ENCODE measurements at places on chromosomes 4 and X.

GRCh38 chr4:94803181-94803580 lies 45.4 kb downstream of the BMPR1B start:
- H3K4me3 ChIP-seq: no peak overlapping the region
- no peak for DNase-seq
- no peaks in the 10 kb centered on the region for H3K27me3 ChIP-seq
- no peak overlapping the region for H3K27ac ChIP-seq
- no peaks in the 10 kb centered on the region for H3K4me1 ChIP-seq
- no peaks in the 10 kb centered on the region for H3K36me3 ChIP-seq

DNA sequence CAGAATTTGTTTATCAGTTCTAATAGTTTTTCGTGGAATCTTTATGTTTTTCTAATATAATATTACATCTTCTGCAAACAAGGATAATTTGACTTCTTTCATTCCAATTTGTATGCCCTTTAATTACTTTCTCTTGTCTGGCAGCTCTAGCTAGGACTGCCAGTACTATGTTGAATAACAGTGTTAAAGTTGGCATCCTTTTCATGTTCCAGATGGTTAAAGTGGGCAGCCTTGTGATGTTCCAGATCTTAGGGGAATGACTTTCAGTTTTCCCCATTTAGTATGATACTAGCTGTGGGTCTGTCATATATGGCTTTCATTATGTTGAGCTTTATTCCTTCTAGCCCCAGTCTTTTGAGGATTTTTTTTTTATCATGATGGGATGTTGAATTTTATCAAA lies 220.6 kb upstream of the WDFY3 start:
- no peak for DNase-seq
- no peaks in the 10 kb centered on the region for H3K4me1 ChIP-seq
- H3K27ac ChIP-seq: no peak overlapping the region
- no peak overlapping the region for H3K4me3 ChIP-seq
- no peaks in the 10 kb centered on the region for H3K36me3 ChIP-seq

DNA sequence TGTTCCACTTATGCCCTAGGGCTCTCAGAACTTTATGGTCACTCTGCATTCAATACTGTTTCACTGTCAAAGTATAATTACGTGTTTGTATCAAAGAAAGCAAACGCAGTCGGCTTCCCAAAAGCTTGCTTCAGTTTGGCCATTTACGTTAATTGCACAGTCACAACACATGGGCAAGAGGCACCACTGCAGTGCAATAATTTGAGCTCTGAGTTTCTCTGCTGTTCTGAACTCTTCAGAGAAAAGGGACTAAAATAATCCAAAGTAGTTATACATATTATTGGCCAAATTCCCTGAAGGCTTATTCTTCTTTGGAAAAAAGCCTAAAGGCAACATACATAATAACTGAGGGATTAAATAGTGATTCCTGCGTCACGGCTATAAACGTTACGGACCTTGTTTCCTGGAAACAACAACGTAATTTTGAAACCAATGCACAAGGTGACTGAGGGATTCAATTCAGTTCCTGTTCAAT lies 51.3 kb downstream of the RNF150 start:
- H3K27me3 ChIP-seq: no peaks in the 10 kb centered on the region
- DNase-seq: no peak
- H3K4me3 ChIP-seq: peak overlapping the region; percentile 14

- H3K27ac ChIP-seq: no peak overlapping the region
- H3K36me3 ChIP-seq: no peaks in the 10 kb centered on the region
- DNase-seq: no peak
- no peaks in the 10 kb centered on the region for H3K27me3 ChIP-seq
Observed at GRCh38 chr4:14083150-14083549, 455.6 kb upstream of the BOD1L1 start.

GRCh38 chr4:41652971-41653370 lies 95.6 kb downstream of the PHOX2B start:
- H3K27ac ChIP-seq: no peak overlapping the region
- no peaks in the 10 kb centered on the region for H3K4me1 ChIP-seq
- H3K4me3 ChIP-seq: no peak overlapping the region
- H3K36me3 ChIP-seq: no peaks in the 10 kb centered on the region
- DNase-seq: no peak
- H3K27me3 ChIP-seq: no peaks in the 10 kb centered on the region

GRCh38 chr4:185179488-185179887 lies 24.3 kb downstream of the CFAP97 start:
- no peak overlapping the region for H3K4me3 ChIP-seq
- peaks cover 2% of the 10 kb centered on the region for H3K4me1 ChIP-seq
- H3K36me3 ChIP-seq: no peaks in the 10 kb centered on the region
- H3K27ac ChIP-seq: no peak overlapping the region

- H3K27me3 ChIP-seq: no peaks in the 10 kb centered on the region
- H3K36me3 ChIP-seq: no peaks in the 10 kb centered on the region
- no peak for DNase-seq
- no peak overlapping the region for H3K27ac ChIP-seq
Observed at GRCh38 chrX:38639730-38640129, 78.4 kb downstream of the TSPAN7 start.

GRCh38 chr4:163515198-163515597 lies 20.7 kb downstream of the TMA16 start:
- DNase-seq: no peak
- H3K4me1 ChIP-seq: no peaks in the 10 kb centered on the region
- H3K4me3 ChIP-seq: no peak overlapping the region
- H3K27me3 ChIP-seq: no peaks in the 10 kb centered on the region

- no peak for DNase-seq
- no peaks in the 10 kb centered on the region for H3K36me3 ChIP-seq
- no peaks in the 10 kb centered on the region for H3K27me3 ChIP-seq
- no peak overlapping the region for H3K4me3 ChIP-seq
- no peaks in the 10 kb centered on the region for H3K4me1 ChIP-seq
- no peak overlapping the region for H3K27ac ChIP-seq
Observed at GRCh38 chrX:97766501-97767095, 882.9 kb downstream of the RPA4 start.

DNA sequence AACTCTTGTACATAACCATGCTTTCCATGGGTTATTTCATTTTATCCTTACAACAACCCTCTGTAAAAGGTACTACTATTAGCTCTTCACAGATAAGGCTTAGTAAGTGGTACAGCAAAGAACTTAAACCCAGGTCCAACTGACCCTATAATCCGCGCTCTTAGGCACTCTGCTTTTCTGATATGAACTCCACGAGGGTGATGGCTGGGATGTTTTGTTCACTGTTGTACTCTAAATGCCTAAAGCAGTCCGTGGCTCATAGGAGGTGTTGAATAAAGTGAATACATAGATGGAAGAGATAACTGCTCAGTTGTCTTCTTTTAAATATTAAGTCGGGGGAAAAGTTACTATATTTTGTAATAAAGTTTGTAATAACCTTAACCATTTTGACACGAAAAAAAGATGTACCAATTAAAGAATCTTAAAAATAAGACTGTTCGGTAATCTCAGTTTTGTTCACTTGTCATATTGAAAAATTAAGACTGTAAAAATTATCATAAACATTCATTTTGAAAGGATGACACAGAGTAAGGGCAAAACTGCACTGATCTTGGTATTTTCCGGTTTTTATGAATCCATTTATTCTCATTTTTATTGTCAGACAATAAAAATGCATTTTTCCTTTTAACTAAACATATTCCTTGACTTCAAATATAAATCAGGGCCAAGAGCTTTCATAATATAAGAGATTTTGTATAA lies 166.5 kb downstream of the FBXW7 start:
- DNase-seq: no peak
- H3K27me3 ChIP-seq: no peaks in the 10 kb centered on the region
- no peak overlapping the region for H3K4me3 ChIP-seq
- no peaks in the 10 kb centered on the region for H3K4me1 ChIP-seq

DNA sequence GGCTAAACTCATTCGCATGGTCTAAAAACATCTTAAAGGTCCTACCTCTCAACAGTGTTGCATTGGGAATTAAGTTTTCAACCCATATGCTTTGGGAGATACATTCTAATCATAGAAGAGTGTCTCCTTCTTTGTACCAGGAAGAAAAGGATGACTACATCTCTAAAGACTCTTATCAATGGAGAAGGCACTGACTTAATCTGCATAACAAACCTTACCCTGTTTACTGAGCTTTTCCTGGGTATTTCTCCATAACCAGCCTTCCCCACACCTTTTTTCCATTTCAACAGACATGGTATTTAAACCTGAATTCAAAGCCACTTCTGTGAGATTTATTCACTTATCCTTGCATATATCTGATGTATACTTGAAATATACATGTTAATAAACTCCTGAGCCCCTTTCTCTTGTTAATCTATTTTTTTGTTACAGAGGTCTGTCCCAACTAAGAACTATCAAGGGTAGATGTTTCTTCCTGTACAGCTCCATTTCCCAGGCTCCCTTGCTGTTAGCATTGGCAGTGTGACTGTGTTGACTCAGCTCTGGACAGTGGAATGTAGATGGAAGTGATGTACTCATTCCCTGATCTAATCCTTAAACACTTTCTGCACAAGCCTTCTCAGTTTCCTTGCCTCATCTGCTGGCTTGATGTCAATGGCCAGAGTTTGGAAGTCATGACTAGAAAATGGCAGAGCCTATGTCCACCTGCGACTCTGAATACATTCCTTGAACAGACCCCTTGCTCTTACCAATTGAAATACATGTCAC lies 148.9 kb upstream of the CPEB2 start:
- no peaks in the 10 kb centered on the region for H3K27me3 ChIP-seq
- no peaks in the 10 kb centered on the region for H3K36me3 ChIP-seq
- H3K4me3 ChIP-seq: no peak overlapping the region

GRCh38 chr4:37236165-37236564 lies 8.4 kb upstream of the NWD2 start:
- H3K4me1 ChIP-seq: no peaks in the 10 kb centered on the region
- DNase-seq: no peak
- H3K4me3 ChIP-seq: no peak overlapping the region
- H3K36me3 ChIP-seq: no peaks in the 10 kb centered on the region
- H3K27ac ChIP-seq: no peak overlapping the region
- H3K27me3 ChIP-seq: no peaks in the 10 kb centered on the region

DNA sequence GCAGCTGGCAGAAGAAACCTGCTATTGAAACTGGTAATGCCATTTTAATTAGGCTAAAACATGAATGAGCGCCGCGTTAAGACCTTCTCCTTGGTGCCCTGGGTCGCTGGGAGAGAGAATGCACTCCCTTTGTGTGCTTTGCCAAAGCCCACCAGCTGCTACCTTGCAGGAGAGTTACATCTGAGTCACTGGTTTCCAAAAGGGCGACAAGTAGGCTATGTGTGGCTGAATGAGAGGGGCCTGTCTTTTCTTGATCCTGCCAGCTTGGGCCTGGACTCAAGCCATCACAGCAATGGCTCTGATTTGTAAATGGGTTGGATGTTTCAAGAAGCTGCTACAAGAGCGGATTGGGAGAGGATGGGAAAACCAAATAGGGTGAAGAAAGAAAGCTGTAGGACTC lies 81.5 kb downstream of the NHS start:
- no peak overlapping the region for H3K27ac ChIP-seq
- peaks cover 9% of the 10 kb centered on the region for H3K4me1 ChIP-seq
- no peak for DNase-seq
- no peaks in the 10 kb centered on the region for H3K36me3 ChIP-seq
- H3K4me3 ChIP-seq: no peak overlapping the region

- no peak overlapping the region for H3K4me3 ChIP-seq
- no peaks in the 10 kb centered on the region for H3K27me3 ChIP-seq
- H3K36me3 ChIP-seq: no peaks in the 10 kb centered on the region
- no peaks in the 10 kb centered on the region for H3K4me1 ChIP-seq
- no peak overlapping the region for H3K27ac ChIP-seq
Observed at GRCh38 chrX:78522601-78523000, 136.5 kb downstream of the RTL3 start.

GRCh38 chr4:15194520-15194919 lies 192.2 kb downstream of the CPEB2 start:
- no peak for DNase-seq
- peaks cover 29% of the 10 kb centered on the region for H3K4me1 ChIP-seq
- H3K27me3 ChIP-seq: no peaks in the 10 kb centered on the region
- H3K4me3 ChIP-seq: no peak overlapping the region

DNA sequence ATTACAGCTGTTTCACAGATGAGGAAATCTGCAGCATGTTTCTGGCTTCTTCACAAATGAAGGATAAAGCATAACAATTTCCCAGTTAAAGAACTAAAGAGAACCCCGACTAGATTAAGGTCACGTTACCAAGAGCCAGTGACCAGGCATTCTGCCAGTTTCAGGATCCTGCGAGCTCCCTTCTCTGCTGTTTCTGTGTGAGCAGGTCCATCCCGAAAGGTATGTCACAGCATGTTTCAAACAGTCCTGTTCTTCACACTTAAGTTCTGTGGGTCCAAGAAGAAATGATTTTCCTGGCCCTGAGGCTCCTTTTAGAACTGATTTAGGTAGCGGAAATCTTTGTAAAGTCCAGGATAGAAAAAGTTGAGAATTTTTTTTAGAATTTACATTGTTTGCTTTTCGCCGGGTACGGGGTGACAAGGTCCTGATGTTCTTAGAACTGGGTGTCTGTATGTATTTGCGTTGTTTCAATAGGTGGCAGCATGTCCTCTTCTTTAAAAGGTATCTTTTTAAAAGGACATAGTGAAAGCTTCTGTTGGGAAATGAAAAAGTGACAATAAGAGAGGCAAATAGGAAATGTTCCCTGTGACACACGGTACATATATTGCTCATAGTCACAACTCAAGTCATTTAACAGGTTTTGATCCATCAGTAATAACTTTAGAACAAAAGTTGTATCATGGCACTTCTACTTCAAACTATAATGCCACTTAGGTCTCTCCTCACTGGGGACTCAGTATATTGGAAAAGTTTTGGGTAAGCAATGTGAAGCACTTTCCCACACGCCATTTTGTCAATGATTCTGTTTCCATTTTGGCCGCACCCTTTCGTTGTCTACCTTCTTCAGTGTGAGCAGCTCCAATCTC lies 18.4 kb downstream of the IL21 start:
- no peaks in the 10 kb centered on the region for H3K4me1 ChIP-seq
- H3K27me3 ChIP-seq: no peaks in the 10 kb centered on the region
- H3K27ac ChIP-seq: no peak overlapping the region
- no peaks in the 10 kb centered on the region for H3K36me3 ChIP-seq
- DNase-seq: no peak
- H3K4me3 ChIP-seq: no peak overlapping the region

DNA sequence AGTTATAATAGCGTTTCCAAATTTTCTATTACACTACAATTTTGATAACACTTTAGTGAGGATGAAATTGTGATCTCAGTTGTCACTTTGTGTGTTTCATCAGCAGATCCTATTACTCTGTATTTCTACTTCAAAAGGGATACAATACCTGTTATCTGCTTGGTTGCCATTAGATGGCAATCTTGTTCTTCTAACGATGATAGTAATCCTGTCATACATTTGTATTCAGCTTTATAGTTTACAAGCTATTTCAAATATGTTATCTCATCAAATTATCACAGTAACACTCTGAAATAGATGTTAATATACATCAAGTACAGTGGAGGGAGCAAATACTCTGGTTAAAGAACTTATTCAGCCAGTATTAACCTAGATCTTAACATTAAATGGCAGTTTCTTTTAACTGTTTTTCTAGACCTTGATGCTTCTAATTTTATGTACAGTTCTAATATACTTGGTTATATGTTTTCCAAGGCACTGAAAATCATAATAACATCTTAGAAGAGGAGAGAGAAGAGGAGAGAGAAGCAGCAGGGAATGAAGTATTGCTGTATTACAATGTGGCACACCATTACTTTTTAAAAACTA lies 292.0 kb downstream of the CCSER1 start:
- H3K27me3 ChIP-seq: no peaks in the 10 kb centered on the region
- no peak overlapping the region for H3K4me3 ChIP-seq
- H3K36me3 ChIP-seq: no peaks in the 10 kb centered on the region
- no peak for DNase-seq
- H3K4me1 ChIP-seq: no peaks in the 10 kb centered on the region
- no peak overlapping the region for H3K27ac ChIP-seq

GRCh38 chr4:15425520-15425919 lies 2.3 kb upstream of the C1QTNF7 start:
- peaks cover 51% of the 10 kb centered on the region for H3K4me1 ChIP-seq
- no peaks in the 10 kb centered on the region for H3K36me3 ChIP-seq
- no peak overlapping the region for H3K4me3 ChIP-seq
- DNase-seq: no peak
- no peak overlapping the region for H3K27ac ChIP-seq
